ENCODE measurements at places on chromosomes 1 and 21. TPM values are rescaled to one million over a fixed set of nuclear protein-coding genes. Genes with fewer than 3 reads are reported as not detected.

DNA sequence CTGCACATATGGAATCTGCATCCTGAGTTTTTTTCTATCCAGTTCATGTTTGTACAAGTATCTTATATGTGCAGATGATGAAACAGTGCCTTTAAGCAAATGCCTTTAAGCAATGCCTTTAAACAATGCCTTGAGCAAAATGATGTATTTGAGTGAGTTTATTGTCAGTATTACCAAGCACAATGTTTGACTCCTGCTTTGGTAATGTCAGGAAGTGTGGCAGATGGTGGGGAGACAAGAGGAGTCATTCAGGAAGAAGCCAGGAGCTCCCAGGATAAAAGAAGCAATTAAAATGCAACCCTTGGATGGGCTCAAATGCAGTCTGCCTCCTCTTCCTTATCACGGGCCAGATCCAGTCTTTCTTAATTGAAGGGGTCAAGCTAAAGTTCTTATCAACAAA is 108.7 kb upstream of the KCNJ15 start:
- DNase-seq: no peak

- DNase-seq: no peak
Observed at GRCh38 chr1:72432645-72433267, 150.4 kb upstream of the NEGR1 start.

Gene FH
- polyA plus RNA-seq: 93.1 TPM

DNA sequence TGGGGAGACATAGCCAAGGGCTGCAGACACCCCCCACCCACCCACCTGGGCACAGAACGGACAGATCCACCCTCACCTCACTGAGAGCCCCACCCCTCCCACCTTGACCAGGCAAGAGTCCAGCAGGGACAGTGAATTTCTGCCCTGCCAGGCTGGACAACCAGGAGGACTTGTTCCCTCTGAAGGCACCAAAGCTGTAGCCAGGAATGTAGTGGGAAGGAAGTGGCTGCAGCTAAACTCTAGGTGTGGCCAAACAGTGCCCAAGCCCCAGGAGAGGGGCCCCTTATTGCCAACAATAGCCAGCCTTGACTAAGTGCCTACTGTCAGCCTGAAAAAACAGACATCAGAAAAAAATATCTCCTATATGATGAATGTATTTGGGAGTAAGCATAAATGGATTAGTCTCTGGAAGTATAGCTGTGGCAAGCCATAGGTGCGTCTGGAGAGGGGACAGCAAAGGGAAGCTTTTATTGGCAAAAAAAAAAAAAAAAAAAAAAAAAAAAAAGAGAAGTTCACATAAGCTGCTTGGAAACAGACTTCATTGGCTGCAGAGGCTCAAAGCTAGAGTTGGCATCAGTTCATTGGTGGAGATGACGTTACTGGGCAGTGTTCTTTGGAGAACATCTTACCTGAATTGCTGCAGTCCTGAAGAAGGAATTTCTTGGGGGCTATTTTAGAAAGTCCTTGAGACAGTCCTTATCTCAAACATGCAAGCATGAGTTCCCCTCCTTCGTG is 64.1 kb upstream of the TMEM51 start:
- no peak for DNase-seq

DNA sequence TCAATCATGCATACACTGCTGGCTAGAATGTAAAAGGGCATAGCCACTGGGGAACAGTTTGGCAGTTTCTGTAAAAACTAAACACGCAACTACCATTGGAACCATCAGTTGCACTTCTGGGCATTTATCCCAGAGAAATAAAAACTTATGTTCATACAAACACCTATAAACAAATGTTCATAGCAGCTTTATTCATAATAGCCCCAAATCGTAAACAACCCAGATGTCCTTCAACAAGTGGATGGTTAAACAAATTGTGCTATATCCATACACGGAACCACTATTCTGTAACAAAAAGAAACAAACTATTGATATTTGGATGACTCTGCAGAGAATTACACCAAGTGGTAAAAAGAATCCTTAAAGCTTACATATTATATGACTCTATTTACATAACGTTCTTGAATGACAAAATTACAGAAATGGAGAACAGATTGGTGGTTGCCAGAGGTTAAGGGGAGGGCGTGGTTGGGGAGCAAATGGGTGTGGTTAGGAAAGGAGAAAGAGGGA is 22.8 kb downstream of the LACTBL1 start:
- no peak for DNase-seq

DNA sequence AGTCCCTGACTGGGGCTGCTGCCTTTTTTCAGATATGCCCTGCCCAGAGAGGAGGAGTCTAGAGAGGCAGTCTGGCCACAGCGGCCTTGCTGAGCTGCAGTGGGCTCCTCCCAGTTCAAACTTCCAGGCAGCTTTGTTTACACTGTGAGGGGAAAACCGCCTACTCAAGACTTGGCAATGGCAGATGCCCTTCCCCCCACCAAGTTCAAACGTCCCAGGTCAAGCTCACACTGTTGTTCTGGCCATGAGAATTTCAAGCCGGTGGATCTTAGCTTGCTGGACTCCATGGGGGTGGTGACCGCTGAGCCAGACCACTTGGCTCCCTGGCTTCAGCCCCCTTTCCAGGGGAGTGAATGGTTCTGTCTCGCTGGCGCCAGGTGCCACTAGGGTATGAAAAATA is 18.3 kb upstream of the C1orf53 start:
- DNase-seq: no peak

- no peak for DNase-seq
Observed at GRCh38 chr1:158002022-158002630, 8.7 kb downstream of the KIRREL1 start.

DNA sequence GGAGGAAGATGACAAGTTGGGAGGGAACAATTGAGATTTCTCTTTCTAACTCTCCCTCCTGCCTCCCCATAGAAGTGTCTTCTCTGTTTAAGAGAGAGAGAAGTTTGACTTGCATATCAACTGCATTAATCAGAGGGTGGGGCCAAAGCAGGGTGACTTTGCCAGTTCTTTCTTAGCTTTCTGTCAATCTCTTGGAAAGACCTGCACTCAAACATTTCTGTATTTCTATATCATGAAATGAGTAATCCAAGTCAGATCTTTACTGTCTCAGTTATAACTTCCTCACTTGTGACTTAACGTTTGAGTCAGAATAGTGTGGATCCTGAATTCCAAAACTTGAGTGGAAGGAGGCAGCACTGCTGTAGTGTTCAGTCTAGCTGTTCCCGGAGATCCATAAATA is 180.8 kb upstream of the KCNK2 start:
- no peak for DNase-seq

- DNase-seq: no peak
Observed at GRCh38 chr1:89335486-89335885, 28.4 kb upstream of the GBP6 start.

- no peak for DNase-seq
Observed at GRCh38 chr21:45363921-45364467, 41.0 kb upstream of the COL18A1 start.

Gene ORC1
- polyA plus RNA-seq: 7.7 TPM

DNA sequence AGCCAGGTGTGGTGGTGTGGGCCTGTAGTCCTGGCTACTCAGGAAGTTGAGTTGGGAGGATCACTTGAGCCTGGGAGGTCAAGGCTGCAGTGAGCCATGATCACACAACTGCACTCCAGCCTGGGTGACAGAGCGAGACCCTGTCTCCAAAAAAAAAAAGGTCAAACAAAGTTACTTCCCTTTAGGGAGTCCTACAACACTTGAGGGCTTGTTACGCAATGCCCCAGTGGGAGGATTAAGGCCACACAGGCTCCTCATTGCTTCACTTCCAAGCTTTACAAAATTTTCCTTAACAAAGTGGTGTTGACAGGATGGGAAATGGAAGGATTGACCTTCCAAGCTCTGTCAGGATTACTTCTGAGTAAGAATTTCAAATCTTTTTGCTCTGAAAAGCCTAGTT is 6.2 kb upstream of the EXTL1 start:
- DNase-seq: no peak

GRCh38 chr1:1359664-1360468 is 1.5 kb upstream of the MXRA8 start:
- DNase-seq: no peak

DNA sequence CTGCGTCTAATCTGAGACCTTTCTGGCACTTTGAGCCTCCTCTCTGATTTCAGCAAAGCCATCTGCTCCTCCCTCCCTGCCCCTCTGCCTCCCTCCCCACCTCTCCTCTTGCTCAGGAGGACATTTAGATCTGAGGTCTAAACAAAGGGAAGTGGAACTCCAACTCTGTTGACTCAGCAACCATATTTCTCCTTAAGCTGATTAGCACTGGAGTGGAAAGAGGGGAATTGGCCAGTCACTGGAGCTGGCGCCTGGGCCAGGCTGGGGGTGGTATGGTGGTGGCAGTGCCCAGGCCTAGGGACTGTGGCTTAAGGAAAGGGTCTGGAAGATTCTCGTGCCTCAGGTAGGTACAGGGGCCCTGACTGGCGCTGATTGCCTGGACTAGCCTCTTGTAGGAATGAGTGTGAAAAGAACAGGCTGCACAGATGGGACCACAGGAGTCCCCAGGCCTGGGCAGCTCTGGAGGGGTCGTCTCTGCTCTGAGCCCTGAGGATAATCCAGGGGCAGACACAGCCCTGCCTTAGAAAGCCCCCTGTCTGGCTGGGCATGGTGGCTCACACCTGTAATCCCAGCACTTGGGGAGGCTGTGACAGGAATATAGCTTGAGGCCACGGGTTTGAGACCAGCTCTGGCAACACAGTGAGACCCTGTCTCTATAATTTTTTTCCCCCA is 11.9 kb downstream of the SH2D2A start:
- DNase-seq: peak; percentile 51

Gene AMPD1
- not detected for polyA plus RNA-seq

Gene TBX19
- 1.9 TPM for polyA plus RNA-seq

Gene TNFAIP8L2
- polyA plus RNA-seq: 1.2 TPM

Gene VPS26C
- 36.7 TPM for polyA plus RNA-seq

Gene PCNX2
- 15.8 TPM for polyA plus RNA-seq

Gene SMIM1
- polyA plus RNA-seq: 28.5 TPM

DNA sequence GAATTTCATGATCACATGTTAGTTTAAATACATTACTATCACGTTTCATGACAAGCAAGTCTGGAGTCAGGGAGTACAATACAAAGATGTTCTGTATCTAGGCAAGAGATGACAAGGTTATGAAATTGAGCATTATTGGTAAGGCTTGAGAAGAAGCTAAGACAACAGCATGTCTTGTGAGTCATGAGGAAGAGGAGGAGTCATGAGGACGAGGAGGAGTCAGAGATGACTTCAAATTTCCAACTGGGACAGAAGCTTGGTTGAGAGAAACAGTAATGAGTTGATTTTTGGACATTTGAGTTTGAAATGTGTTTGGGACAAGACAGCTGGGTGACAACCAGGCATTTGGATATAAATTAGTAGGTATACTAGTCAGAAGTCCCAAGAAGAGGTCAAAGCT is 4.3 kb upstream of the UBE2U start:
- no peak for DNase-seq

- DNase-seq: no peak
Observed at GRCh38 chr1:241022366-241022765, 334.6 kb downstream of the RGS7 start.

DNA sequence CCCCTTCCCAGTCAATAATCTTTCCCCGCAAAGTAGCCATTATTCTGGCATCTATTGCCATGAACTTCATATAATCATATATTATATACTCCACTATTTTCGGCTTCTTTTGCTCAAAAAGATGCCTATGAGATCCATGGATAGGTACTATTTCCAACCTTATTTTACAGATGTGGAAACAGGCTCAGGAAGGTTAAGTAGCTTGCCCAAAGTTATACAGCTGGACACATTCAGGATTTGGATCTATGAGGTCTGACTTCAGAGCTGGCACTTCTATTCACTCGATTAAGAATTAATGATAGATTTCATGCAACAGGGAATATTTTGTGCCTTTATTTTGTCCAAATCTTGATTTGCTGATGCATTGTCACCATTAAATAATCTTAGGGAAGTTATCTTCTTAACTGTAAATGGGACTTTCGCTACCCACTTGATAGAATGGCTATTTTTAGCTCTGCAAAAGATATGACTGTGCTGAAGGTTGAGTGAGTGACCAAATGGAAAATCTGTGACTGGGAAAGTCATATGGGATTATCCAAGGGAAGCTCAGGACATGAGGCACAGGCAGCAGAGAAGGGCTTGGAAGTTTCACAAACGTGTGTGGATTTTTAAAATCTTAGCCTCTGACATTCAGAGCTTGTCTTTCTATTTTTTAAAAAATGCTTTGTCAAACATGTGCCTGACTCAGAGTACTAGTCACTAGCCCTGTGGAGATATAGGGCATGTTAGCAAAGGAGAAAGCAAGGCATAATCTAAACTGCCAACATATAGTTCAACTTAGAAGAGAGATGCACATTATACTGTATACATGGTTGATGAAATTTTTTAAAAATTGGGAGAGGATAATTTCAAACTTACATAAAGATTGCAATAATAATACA is 36.5 kb downstream of the GIPC2 start:
- no peak for DNase-seq

Gene POU2F1
- 18.5 TPM for polyA plus RNA-seq

Gene TMEM200B
- 16.3 TPM for polyA plus RNA-seq

DNA sequence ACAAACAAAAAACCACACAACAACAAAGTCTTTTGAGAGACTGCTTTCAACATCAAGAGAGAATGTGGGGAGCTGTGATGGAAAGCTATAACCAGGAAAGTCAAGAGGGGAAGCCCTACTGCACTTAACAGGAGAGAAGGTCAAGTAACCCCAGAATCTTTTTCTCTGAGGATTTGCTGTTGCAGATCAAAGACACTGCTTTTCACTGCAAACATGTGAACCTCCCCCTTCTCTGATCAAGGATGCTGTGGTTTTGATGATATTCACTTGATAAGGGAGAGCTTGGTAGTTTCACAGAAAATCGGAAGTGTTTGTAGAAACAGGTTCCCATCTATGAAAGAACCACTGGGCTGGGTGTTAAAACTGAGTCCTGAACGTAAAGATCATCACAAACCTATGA is 4.8 kb downstream of the ETV3 start:
- DNase-seq: no peak

DNA sequence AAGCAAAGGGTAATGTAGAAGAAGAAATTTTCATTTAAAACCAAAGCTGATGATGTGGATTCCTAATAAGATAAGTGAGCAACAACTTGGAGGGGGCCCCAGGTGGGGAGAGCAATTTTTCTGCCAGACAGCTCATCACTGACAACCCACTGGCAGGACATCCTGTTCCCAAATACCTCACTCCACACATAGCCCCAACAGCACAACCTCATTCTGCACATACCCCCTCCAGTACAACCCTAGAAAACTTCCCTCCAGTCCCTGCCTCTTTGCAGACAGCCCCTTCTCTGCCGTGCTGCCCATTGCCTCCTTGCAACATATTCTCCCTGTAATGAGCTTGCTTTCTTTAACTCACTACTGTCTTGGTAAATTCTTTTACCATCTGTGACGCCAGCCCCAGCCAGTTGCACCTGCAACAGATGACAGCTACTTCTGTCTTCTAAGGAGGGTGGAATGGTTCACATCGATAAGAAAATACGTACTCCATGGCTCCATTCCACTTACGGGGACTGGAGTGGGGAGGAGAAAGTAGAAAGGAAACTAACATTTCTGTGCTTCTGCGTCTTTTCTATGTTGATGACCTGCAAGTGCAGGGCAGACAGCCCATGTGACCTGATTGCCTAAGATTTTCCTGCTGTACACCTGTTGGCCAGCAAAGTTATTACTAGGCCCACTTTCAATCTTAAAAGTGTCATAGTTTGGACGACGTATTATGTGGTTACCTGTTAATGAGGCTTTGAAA is 14.7 kb downstream of the RHEX start:
- no peak for DNase-seq
